ENCODE measurements at places on chromosomes 2 and 18. TPM values are rescaled to one million over a fixed set of nuclear protein-coding genes. Genes with fewer than 3 reads are reported as not detected.

GALNT14 gene
- 0.53 TPM for total RNA-seq

RBM44 gene
- 0.47 TPM for total RNA-seq

CD226 gene
- total RNA-seq, result 0.97 TPM

LYG1 gene
- total RNA-seq, result 0.65 TPM

ABCB11 gene
- total RNA-seq, result 1.1 TPM

SMCHD1 gene
- total RNA-seq, result 24.5 TPM

PROM2 gene
- 0.29 TPM for total RNA-seq

APCDD1 gene
- total RNA-seq, result 55.1 TPM

TTC31 gene
- 11.9 TPM for total RNA-seq

TRIM43 gene
- total RNA-seq, result not detected

SKOR2 gene
- total RNA-seq, result not detected

CCDC178 gene
- total RNA-seq, result 0.89 TPM

LRP2 gene
- 1.8 TPM for total RNA-seq

PLB1 gene
- total RNA-seq, result 6.2 TPM

SOS1 gene
- 26.9 TPM for total RNA-seq

ABCG5 gene
- not detected for total RNA-seq

RAB6C gene
- 0.18 TPM for total RNA-seq

TMEM131 gene
- 26.2 TPM for total RNA-seq
